ENCODE measurements at places on chromosomes 5 and 9.

DNA sequence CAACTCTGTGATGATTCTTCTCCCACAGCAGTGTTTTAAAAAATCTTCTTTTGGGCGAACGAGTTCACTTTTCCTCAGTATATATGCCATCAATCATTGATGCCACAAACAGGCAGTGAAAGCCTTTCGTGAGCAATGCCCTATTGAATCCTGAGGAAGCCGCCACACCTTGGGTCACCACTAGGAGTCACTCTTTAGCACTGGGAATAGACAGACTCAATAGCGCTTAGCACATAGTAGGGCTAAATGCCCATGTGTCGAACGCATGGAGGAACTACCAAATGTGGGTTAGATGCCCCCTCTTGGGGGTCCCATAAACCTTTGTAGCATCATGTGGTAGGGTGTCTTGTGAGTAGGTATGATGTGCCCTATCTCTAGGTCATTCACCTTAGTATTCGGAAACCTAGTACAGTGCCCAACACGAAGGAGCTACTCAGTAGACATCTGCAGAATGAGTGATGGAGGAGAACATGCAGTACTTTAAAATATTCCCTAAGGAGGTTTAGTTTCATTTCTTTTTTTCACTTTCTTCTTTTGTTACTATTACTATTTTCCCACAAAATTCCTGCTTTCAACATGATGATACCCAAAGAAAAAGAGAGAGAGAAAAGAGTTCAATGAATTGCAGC, 603.7 kb downstream of the BNC2 start:
- no peak for DNase-seq

- DNase-seq: no peak
Observed at GRCh38 chr5:111826064-111826463, 69.1 kb upstream of the NREP start.

DNA sequence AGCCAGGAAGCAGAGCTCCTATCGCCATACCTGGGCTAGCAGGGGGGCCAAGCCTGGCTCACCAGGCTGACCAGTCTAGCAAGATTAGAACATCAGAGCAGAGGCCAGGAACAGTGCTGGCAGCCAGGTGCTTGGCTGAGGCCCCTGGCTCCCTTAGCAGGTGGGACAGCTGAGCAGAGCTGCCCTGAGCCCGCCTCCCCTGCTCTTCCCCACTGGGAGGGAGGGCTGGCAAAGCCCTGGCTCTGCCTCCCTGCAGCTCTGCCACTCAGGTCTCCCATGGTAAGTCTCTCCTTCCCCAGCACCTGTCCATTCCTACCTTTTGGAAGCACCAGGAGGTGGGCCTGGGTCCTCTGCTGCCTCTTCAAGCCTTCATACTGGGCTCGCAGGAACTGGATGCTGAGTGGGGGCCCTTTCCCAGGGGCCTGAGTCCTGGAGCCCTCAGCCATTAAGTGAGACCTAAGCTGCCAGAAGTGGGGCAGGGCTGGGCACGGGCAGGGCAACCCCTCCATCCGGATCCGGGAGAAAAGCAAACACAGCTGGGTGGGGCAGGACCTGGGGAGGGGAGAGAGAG, 803 bp downstream of the C9orf152 start:
- no peak for DNase-seq

- DNase-seq: no peak
Observed at GRCh38 chr9:1047591-1048230, 2.4 kb upstream of the DMRT2 start.

DNA sequence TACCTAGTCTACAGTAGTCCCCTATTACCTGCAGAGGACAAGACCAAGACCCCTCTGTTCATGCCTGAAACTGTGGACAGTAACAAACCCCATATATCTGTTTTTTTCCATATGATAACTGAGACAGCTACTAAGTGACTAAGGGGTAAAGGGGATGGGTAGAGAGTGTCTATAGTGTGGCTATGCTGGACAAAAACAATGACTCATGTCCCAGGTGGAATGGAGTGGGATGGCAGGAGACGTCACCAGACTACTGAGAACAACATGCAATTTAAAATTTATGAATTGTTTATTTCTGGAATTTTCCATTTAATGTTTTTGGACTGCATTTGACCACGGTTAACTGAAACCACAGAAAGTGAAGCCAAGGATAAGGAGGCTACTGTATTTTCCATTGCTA, 171.8 kb downstream of the AGTPBP1 start:
- DNase-seq: no peak

GRCh38 chr5:170570476-170570875, 66.7 kb downstream of the KCNIP1 start:
- no peak for DNase-seq

DNA sequence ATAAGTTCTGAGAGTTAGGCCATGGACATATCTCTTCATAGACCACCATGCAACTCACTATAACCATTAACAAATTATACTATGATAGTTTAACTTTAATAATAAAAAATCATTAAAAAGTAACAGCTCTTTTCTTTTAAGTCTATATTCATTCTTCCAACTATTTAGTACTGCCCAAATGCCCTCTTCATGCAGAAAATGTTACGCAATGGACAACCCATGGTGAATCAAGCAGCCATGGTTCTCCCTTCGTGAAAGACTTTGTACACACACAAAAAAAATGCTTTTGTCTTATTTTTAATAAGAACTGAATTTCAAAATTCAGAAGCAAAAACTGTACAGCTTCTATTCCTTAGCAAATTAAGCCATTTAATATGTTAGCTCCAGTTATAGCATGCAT, 401.1 kb downstream of the EFNA5 start:
- no peak for DNase-seq

DNA sequence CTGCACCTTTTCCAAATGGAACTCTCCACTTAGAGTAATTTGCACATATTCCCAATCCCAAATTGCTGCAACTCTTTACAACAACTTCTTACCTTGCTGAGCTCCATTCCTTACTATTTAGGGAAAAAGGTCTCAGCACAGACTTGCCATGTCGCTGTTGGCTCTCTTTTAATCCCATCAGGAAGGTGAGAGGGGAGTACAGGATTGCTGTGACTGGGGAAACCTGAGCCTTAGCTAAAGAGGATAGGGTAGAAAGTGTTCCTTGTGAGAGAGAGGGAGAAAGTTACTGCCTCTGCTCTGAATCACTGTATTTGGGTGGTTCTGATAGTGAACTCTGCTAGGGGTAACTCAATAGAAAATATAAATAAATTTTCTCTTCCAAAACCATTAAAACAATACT, 43.7 kb upstream of the GABRA1 start:
- DNase-seq: no peak

DNA sequence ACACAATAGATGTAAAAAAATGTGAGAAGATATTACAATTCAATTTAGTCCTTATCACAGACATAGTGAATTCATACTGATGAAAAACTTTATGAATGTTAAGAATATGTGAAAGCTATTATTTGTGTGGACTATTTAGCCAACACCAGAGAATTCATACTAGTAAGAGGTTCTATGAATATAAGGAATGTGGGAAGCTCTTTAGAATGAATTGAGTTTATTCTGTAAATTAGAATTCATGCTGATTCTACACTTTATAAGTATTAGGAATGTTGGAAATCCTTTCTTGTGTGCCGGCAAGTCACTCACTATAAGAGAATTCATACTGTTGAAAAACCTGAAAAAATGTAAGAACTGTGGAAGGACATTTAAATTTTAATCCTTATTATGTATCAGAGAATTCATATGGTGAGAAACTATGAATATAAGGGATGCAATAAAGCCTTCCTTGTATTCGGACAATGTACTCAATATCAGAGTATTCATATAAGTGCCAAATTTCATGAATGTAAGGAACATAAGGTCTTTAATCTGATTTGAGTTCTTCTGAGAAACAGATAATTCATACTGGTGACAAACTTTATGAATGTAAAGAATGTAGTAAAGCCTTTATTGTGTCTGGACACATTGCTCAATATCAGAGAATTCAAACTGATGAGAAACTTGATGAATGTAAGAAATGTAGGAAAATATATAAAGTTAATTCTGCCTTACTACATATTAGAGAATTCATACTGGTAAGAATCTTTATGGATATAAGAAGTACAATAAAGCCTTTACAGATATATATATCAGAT, 21.6 kb upstream of the PCDHA1 start:
- no peak for DNase-seq

DNA sequence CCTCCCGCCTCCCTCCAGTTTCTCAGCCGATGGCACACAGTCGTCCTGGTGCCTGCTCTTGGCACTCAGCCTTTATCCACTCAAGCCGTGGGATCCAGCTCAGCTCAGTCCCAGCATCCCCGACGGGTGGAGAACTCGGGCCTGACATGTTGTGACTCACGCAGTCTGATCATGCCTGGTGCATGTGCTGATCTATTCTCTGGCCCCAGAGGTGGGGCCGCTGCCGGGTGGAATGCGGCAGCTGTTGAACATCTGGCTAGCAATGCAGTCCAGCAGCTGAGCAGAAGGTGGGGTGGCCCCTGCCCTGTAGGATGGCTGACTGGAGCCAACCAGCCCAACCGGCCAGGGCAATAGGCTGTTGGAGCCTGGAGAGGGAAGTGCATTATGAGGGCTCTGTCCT, 1.7 kb upstream of the AIF1L start:
- no peak for DNase-seq

DNA sequence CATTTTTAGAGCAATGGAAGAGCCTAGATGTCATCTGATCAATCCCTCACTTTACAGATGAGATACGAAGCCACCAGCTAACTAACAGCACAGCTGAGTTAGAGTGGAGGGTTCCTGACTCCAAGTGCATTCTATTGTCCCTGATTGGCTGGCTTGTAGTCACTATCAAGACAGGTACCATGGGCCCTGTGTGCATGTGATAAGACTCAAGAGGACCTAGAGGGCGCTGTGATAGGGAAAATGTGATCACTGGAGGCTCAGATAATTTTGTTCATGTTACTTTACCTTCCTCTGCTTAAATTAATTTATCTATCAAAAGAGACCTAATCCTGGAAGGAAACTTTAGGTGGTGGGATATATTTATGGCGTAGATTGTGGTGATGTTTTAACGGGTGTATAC, 19.5 kb upstream of the SNAPC3 start:
- no peak for DNase-seq

GRCh38 chr9:125884218-125884595, 137.0 kb downstream of the PBX3 start:
- no peak for DNase-seq

- no peak for DNase-seq
Observed at GRCh38 chr9:108001237-108001636, 511.7 kb upstream of the KLF4 start.
